Vagina (tissue), 2 donors: ENCODE measurements at places on chromosomes 4 and X.

- no peak for DNase-seq
Measured at GRCh38 chrX:44770121-44770520, 73.7 kb upstream of the DUSP21 start.

DNA sequence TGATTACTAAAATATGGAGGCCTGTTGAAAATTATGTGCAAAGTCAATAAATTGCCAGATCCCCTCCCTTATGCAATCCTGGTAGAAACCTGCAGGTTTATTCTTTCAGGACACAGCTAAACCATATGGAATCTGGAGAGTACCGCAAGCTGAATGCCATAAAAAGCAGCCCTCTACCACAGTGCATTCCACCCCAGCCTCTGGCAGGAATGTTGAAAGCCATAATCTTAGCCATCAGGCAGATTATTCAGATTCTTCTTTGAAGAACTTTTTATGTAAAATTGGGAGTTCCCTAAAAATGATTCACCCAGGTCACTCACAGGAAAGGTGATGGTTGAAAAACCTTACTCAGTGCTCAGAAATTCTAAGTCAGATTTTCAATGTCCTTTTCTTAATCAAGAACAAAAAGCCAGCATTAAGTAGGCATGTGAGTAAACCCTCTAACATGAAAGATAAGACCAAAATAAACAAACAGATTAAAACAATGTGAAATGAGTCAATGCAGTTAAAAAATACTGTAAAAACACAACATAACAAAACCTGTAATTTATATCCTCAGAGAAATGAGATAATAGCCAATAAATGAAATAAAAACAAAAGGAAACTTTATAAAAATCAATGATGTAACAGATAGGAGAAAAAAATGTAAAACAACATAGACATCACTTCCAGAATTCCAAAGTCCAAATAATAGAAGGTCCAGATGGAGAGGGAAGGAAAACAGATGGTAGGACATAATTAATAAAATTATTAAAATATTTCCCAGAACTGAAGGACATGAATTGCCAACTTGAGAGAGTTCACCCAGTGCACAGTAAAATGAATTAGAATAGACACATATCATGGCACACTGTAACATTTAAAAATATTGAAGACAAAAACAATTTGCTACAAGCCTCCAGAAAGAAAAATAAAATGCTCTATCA is 226.9 kb downstream of the FSTL5 start:
- no peak for DNase-seq

DNA sequence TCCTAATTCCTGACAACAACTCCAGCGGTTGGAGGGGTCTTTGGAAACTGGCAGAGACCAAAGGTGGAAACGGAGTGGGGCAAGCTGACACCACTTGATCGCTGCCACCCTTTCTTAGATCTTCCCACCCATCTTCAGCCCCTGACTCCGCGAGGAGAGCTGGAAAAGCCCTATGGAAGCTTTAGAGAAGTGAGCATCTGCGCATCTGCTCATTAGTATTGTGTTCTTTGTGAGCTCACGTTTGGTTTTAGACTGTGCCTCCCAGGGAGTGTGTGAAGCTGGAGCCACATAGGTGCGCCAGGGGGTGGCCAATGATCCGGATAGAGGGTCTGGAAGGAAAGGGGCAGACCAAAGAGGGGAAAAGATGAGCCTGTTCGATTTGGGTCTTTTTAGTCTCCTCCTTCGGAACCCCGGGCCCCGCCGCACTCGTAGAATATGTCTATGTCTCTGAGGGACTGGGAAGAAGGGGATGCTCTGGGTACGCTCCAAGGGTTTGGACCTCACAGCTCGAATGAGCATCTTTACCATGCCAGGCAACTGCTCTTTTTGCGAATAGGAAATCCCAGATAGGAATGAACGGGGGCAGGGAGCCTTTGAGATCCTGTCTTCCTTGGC is 578 bp upstream of the DKK2 start:
- DNase-seq = no peak

DNA sequence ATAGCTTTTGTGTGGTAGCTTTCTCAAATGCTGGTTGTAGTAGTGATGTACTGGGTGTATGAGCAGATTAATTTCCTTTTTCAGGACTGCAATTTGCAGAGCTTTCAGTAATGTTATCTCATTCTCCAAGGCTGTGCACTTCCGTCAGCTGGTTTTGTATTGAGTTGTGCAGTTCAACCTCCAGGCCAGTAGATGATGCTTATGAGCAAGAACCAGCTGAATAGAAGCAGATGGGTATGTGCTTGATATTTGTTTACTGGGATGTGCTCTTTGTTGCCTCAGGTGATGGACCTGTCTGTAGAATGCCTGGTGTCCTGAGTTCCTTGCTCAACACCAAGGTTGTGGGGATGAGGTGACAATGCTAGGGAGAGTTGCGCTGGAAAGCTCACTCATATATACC is 462.8 kb downstream of the PCDH18 start:
- no peak for DNase-seq

DNA sequence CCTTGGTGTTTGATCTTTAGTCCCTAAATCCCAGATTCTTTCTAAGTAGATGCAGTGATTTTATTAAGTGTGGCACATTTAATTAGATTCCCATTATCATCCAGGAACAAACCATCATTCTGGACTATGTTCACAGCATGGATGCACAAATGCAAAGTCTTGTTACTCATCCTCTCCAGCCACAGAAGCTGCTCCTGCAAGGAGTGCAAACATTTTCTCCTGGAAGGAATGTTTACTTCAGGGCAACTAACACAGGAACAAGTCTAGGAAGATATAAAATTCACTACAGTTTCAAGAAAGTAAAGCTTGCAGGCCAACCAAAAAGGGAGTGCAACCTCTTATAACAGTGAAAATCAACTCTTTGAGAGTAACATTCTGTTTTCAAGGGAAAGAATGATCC is 106.0 kb downstream of the IQCM start:
- no peak for DNase-seq

DNA sequence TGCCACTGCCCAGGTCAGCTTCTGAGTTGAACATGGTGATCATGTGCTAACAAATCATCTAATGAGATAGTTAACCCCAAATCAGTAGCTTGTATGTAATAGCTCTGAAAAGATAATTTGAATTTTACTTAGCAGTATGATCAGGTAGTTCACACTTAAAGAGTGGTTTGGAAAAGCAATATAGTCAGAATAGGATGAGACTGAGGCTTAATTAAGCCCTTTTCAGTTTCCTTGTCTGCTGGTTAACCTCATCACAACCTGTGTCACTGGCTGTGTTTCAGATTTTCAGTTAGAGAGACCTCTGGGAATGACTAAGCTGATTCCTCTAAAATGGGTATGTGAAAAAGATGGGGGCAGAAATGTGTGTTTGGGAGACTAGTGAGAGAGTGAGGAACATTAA is 38.1 kb downstream of the GPR174 start:
- DNase-seq = no peak

- no peak for DNase-seq
Measured at GRCh38 chrX:145393702-145394235, 146.5 kb downstream of the SPANXN1 start.

DNA sequence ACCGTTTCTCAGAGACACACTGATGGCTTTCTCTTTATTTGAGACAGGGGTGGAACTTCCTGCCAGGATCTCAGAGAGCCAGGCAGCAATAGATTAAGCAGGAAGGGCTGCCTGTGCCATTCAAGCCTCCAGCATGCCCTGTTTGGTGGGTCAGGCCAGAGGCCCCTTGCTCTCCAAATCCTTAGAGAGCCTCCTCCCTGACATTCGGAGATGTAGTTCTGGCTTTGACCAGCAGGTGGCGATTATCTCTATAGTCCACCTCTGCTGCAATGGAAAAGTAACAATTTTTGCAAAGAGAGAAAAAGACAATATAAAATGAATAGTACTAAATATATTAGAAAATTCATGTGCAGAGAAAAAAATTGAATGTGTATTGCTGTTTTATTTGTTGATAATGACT is 93.9 kb downstream of the NXF2B start:
- DNase-seq = peak; percentile 49

GRCh38 chr4:16386711-16387320 is 160.5 kb upstream of the TAPT1 start:
- DNase-seq = no peak

GRCh38 chrX:39752815-39753214 is 344.9 kb downstream of the BCOR start:
- no peak for DNase-seq

GRCh38 chr4:158462611-158463010 is 59.1 kb upstream of the RXFP1 start:
- no peak for DNase-seq

DNA sequence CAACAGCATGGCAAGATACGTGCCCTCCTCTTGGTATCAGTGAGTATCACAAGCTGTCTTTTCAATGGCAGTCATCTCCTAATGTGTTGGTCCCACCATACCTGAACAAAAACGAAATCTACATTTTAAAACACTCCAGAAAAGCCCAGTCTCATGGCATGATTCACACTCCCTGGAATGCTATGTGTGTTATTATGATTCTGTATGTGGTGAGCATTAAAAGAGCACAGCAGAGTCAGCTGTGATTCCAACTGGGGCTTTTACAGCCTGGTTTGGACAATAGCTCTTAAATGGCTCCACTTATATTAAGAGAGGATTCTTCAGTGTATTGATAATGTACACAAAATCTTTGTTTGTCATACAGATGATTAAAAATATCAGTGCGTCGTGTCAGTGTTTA is 274.1 kb upstream of the GK2 start:
- no peak for DNase-seq

- no peak for DNase-seq
Measured at GRCh38 chr4:67325791-67326190, 219.5 kb downstream of the CENPC start.

GRCh38 chrX:97672138-97672537 is 788.4 kb downstream of the RPA4 start:
- DNase-seq = no peak

DNA sequence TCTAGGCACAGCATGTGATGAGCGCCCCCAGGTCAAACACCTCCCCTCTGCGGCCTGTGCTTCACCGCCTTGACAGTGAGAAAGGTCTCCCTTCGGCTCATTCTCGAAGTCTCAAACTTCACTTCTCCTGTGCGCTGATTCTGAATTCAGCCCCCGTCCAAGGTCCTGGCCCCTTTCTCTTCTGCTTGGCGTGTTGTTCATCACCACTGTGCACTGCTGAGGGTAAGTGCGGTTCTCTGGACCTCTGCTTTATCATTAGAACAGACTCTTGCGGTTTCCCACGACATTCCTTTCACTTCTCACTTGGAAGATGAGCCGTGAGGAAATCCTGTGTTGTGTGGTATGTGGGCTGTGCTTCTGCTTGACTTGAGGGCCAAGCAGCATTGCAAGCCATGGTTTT is 11.9 kb downstream of the HTT-AS start:
- DNase-seq = no peak

GRCh38 chrX:3943965-3944364 is 230.5 kb upstream of the PRKX start:
- no peak for DNase-seq

DNA sequence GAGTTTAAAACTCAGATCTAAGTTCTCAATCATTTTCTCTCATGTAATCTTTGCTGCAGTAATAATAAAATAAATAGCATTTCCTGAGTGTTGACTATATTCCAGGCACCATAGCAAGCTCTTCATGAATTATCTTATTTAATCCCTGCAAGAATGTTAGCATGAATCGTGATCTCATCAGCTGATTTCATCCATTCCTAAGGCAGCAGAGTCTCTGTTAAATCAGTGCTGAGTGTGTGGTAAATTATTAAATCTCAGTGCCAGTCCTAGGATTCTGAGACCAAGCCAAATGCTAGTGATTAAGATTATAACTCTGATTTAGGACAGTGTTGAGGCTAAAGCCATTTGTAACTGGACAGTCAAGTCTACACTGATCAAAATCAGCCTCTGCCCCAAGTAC is 240.3 kb upstream of the TAPT1 start:
- no peak for DNase-seq

GRCh38 chr4:56130606-56131155 is 181.9 kb downstream of the CEP135 start:
- no peak for DNase-seq

GRCh38 chr4:136183513-136183912 is 1348.8 kb downstream of the PCDH18 start:
- no peak for DNase-seq

- DNase-seq = no peak
Measured at GRCh38 chrX:117990438-117990837, 126.2 kb downstream of the KLHL13 start.

DNA sequence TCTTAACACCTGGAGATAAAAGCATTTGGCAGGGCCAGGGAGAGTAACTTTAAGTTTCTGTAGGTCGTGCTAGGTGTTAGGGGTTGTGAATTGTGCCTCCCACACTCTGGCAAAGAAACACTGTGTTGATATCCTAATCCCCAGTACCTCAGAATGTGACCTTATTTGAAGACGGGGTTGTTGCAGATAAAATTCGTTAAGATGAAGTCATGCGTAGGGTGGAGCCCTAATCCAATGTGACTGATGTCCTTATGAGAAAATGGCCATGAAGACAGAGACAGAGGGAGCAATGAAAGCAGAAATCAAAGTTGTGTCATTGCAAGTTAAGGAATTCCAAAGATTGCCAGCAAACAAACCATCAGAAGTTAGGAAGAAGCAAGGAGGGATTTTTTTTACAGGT is 40.5 kb upstream of the BBS12 start:
- no peak for DNase-seq

- DNase-seq = no peak
Measured at GRCh38 chr4:123167931-123168330, 228.7 kb upstream of the SPRY1 start.

GRCh38 chrX:46758163-46758955 is 559 bp downstream of the SLC9A7 start:
- no peak for DNase-seq

DNA sequence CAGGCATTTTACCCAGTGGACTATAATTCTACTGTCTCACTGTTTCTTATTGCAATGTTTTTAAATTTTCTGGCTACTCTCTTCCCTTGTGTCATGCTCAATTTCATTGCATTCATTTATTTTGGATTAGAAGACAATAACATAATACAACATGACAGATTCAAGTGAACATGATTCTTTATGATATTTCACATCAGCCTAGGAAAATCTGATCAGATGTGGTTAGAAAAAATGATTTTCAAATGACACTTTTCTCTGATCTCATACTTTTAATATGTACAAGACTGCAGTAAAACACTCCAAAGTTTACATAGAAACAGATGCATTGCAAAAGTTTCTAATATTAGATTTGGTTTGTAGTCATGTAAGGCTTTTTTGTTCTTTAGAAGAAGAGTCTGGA is 586.0 kb downstream of the ACTRT1 start:
- no peak for DNase-seq

- DNase-seq = no peak
Measured at GRCh38 chrX:53080628-53081580, 1.3 kb upstream of the TSPYL2 start.

DNA sequence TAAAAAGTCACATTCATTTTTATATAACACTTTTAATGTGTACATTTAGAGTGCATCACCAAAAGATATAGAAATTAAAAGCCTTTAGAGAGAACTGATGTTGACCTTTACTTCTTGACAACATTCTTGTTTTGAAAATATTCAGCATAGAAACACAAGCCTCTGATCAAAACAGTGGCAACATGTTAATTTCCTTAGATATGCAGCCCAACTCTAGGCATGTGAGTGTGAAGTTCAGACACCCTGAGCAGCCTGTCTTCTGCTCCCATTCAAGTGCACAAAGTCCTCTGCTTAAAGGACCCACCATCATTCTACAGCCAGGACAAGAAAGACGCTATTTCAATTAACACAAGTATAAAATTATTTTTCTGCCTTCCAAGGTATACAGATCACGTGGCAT is 60.0 kb downstream of the PPP3CA start:
- DNase-seq = no peak
